ENCODE measurements at places on chromosomes 2 and 18.

DNA sequence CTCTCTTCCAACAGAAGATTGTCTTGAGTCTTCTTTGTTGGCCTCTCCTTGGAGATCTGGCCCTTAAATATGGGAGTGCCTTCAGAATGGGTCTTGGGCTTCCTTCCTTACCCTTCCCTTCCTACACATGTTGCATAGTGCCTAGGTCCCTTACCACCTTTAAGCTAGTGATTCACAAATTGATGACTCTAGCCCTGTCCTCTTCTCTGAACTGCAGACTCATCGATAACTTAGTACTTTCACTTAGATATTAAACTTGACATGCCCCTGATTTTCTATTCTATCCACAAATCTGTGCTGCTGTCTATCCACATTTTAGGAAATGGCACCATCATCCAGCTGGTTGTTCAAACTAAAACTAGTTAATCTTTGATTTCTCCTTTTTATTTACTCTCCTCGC, 9.1 kb upstream of the DYTN start:
- DNase-seq: no peak

- DNase-seq: no peak
Observed at GRCh38 chr2:113986762-113987290, 96.9 kb downstream of the ACTR3 start.

DNA sequence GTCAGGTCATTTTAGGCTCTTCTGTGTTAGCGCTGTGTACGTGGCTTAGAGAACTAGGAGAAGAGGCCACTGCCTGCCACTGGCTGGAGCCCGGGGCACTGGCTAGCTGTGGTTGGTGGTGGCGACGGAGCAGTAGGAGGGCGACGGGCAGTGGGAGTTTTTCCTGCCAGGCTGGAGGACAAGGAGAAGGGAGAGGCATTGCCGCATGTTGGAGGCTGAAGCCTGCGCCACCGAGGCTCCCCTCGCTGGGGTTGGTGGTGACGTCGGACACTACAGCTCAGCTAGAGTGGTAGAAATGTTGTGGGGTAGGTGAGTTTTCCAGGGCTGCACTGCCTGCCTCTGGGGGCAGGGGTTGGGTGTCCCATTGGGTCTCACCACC, 41.7 kb upstream of the IMP4 start:
- DNase-seq: no peak

DNA sequence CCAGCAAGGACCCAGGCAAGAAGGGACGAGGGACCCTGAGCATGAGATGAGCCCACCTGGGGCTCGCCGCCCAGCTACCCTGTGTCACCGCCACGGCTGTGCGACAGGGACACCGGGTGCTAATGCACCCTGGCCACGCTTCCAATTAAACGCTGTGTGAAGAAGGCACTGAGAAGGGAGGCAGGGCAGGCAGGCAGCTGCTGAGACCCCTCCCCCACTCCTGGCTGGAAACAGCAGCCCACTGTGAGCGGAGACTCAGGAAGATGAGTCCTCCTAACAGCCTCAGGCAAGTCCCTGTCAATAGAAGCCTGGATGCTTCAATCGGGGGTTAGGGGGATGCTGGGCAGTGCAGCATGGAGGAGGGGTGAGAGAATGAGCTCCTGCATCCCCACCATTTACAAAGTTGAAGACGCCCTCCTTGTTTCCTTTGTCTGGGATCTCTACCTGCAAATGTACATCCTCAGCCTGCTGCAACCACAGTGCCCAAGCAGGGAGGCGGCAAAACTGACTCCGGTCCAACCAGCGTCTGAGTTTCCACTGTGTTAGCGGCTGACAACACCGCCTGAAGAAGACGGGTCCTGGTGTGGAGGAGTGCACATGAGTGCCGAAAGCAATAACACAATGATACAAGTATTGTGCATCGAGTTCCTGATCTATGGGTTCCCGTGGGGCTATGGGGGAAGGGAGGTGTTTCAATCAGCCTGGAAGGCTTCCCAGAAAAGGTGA, 12.8 kb downstream of the TMEM163 start:
- no peak for DNase-seq

DNA sequence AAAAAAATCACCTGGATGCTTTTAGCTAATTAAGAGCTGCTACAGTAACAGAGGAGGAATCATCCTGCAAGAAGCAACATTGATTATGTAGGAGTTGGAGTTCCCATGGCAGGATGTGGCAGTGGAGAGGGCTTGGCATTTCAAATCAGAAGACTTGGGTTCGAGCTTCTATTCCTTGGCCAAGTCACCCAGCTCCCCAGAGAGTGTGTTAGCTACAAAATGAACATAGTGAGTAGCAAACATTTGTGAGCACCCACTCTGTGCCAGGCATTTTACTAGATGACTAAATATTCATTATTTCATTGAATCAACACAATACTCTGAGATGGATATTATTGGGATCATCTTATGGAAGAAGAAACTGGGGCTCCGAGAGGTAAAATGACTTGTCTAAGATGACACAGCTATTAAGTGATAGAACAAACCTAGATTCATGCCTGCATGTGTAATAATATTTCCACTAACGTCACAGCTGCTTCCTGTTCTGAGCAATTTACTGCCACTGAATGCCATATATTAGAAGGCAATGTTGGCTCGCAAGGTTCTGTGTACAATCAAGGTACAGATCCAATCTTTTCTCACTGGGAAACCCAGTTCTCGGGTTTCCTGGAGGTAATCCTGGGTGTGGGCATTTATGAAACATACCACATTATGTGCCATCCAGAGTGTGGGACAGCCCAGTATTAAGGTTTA, 18.0 kb downstream of the NTSR2 start:
- no peak for DNase-seq

DNA sequence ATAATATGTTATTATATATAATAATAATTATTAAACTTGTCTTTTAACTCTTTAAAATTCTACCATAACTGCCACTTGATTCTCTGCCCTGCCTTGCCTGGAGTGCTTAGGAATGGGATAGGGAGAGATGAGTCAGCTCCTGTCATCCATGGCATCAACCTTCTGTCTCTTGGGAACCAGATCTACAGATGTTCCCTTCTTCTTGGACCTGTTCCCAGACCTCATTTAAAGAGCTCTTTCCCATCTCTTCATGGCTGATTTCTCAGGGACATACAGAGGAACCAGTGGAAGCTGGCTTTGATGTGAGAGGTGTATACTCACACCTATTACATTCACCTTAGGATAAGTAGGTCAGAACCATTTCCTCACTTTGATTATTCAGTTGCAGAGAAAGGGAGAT, 155.3 kb upstream of the MYO3B start:
- DNase-seq: no peak

DNA sequence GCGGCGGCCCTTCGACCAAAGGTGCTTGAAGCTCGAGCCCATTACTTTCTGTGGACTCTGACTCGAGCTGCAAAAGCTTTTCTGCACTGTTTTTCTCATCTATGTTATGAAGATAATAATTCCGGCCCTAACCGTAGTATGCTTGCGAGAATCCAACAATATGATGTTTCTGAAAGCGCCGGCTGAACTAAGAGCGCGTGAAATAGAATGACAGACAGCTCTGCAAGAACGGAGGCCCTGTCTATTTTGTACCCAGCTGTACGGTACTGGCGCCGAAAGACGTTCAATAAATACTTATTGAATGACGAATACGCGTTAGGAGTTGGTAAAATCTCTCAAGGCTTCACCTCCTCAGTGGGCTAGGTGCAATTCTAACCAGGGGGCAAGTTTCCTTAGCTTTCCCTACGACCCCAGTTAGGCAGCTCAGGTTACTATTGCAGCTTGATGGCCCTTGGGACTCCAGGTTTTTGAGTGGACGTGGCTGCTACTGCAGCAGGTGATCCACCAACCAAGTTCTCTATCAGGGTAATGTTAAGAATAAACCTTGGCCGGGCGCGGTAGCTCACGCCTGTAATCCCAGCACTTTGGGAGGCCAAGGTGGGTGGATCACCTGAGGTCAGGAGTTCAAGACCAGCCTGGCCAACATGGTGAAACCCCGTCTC, 570 bp downstream of the SCRN3 start:
- no peak for DNase-seq

Data from mesothelial cell of epicardium (in vitro differentiated cells).